ENCODE measurements at places on chromosomes 12 and 14.

DNA sequence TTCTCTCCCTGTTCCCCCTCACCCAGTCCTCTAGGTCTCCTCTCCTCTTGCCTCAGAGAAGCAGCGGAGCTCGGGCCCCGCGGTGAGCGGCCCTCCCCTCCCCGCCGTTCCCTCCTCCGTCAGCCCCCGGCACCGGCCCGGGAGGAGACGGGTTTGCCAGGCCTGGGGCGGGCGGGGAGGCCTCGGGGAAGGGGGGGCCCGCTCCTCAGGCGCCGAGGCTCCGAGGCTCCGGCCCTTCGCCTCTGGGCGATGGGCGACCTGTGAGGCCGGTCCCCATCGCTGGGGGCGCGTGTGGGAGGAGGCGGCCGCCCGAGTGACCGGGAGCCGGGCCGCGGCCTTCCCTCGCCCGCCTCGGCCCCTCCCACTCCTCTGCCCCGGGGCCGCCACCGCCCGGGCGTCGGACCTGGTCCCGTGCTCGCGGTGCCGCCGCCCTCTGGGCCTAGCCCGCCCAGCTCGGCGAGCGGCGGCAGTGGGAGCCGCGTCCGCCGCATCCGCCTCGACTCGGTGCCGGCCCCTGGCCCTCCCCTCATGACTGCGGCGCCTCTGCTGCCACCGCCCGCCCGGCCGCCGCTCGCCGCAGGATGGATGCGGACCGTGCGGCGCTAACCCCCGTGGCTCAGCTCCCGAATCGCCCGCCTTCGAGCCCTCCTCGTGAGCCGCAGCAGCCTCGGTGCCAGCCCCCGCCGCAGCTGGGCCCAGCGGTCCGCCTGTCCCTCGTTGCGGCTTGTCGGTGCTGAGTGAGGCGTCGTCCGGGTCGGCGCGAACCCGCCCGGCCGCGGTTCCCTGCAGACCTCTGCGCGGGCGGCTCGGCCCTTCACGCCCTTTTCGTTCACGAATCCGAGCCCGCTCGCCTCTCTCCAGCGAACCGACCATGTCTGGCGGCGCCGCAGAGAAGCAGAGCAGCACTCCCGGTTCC, 574 bp downstream of the WNK1 start:
- DNase-seq, result no peak

GRCh38 chr12:102740141-102740955, 176.7 kb downstream of the PAH start:
- no peak for DNase-seq

GRCh38 chr14:89399594-89400068, 17.4 kb downstream of the FOXN3 start:
- DNase-seq, result no peak

DNA sequence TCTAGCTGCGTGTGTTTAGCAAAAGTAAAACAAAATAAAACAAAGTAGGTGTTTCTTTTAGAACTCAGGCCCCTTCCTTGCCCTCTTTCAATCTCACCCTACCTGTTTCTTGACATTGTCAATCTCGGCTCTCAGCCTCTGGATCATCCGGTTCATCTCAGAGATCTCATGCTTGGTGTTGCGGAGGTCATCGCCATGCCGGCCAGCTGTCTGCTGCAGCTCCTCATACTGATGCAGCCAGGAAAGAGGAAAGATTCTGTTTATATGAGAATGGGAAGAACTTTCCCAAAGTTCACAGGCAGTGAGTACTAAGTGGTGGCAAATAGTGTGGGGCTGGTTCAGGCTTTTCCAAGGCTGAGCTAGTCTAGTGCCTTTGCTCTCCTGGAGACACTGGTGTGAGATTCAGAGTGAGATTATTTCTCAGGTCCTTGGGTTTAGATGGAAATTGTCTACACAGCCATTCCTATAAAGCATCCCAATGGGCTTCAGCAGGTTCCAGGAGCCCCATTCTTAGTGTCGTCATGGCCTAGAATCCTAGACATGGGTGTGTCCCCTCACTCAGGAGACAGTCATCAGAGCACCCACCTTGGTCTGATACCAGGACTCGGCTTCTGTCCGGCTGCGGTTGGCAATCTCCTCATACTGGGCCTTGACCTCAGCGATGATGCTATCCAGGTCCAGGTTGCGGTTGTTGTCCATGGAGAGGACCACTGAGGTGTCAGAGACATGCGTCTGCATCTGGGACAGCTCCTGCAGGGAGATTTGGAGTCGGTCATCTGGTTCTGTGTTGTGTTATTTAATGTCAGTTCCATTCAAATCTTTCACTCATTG, 3.0 kb downstream of the KRT5 start:
- no peak for DNase-seq
